KBM-7 (cell line): ENCODE measurements at places on chromosomes 4 and X.
A peak's percentile ranks its signal among the peaks of the same experiment; 100 is the strongest.

- no peak for DNase-seq
Observed at GRCh38 chr4:17024425-17024824, 126.0 kb upstream of the LDB2 start.

GRCh38 chrX:581066-581465 is 49.5 kb upstream of the SHOX start:
- DNase-seq, result no peak

GRCh38 chr4:10006231-10006600 is 15.1 kb downstream of the SLC2A9 start:
- peak; percentile 72 for DNase-seq

- DNase-seq, result no peak
Observed at GRCh38 chr4:657338-657833, 16.7 kb downstream of the ATP5ME start.

- peak; percentile 93 for DNase-seq
Observed at GRCh38 chrX:38805432-38806389, 4.5 kb downstream of the MID1IP1 start.

DNA sequence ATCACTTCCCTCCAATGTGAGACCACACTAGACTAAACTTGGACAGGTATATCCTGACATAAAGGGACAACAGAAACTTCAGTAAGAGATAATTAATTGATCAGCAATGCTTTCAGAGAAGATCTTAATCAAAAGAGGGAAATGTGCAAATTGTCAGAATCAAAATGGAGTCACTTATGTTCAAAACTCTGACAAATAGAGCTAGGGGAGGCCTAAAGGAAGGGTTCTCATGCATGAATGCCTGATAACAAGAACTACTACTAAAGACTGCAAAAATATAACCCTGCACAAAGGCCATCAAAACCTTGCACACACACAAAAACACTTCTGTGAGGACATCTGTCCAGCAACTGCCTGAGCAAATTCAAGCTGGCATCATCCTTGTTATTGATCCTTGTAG is 637.5 kb upstream of the INTU start:
- DNase-seq, result no peak

DNA sequence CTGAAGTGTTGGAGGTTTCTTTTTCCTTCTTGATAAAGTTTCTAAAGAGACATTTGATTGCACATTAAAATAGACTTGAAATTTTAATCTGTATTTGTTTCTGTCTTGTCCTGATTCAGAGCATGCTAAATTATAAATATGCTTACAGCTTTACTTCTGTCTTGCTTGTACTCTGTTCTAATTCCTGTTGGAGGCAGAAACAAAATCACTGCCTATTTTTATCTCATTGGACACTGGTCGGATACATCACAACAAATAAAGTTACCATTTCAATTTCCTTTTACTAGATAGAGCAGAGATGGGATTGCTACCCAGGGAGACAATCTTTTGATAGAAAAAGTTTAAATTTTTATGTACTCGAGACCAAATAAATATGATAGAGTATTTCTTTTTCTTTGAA is 6.9 kb downstream of the ANK2 start:
- DNase-seq, result no peak

- no peak for DNase-seq
Observed at GRCh38 chr4:136136601-136137000, 1395.7 kb downstream of the PCDH18 start.

GRCh38 chrX:124804962-124805361 is 458.6 kb downstream of the SH2D1A start:
- no peak for DNase-seq

DNA sequence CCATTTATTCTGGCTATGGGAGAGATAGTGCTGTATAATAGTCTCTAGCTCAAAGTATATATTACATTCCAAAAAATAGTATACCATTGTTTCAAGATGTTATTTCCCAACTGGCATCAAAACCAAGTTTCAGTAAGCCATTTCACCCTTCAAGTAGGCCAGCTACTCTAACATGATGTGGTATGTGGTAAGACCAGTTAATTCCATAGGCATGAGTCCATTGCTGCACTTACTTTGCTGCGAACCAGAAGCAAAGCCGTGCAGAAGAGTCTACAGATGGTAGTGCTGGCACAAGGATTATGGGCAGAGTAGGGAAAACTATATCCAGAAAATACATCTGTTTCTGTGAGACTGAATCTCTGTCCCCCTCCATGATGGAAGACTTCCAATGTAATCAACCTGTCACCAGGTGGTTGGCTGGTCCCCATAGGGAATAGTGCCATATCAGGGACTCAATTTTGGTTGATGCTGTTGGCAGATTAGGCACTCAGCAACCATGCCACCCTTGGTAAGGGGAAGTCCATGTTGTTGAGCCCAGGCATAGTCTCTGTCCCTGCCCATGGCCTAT is 49.8 kb upstream of the HSD17B10 start:
- DNase-seq, result no peak

- no peak for DNase-seq
Observed at GRCh38 chr4:184329659-184330400, 112.2 kb upstream of the ENPP6 start.

DNA sequence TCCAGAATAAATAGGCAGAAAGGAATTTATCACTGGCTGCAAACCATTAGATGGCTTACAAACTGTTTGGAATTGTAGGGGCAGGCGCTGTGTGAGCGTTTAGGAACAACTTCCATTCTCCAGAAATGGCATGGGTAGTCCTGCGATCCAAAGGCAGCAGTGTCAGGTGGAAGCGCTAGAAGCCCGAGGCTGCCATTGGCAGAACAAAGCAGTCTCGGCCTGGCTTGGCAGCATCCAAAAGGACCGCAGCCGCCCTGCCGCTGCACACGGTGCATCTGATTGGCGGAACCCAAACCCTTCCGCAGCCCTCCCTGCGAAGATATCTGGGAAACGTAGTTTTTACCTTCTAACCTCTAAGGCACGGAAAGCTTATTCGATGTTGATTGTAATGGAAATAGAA is 23.6 kb upstream of the YTHDC1 start:
- peak; percentile 70 for DNase-seq

- DNase-seq, result peak; percentile 3
Observed at GRCh38 chr4:85607624-85608023, 132.7 kb downstream of the ARHGAP24 start.
